Heart right ventricle (tissue), 16 donors: ENCODE measurements at places on chromosomes 5 and 9. TPM values are rescaled to one million over a fixed set of nuclear protein-coding genes. Genes with fewer than 3 reads are reported as not detected.

The PRKACG gene
- not detected for total RNA-seq

DNA sequence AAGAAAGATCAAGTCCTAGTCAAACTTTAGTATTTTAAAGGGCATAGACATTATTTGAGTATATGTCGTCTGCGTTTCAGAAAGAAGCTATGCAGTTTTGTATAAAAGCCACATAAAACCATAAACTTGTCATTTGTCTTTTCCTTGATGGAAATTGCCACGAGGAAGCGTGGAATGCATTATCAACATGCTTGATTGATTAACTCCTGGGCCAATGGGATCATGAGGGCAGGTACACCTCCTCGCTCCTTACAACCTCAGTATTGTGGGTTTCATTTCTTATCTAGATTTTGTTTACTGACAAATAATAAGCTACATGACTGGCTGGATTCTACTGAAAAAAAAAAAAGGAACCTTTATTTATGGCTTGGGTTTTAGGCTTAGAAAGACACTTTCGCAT is 122.5 kb upstream of the RFX3 start:
- no peaks in the 10 kb centered on the region for H3K36me3 ChIP-seq
- no peak for DNase-seq
- no peaks in the 10 kb centered on the region for H3K4me1 ChIP-seq
- no peak overlapping the region for H3K27ac ChIP-seq
- no peak overlapping the region for H3K4me3 ChIP-seq
- no peaks in the 10 kb centered on the region for H3K27me3 ChIP-seq

The FBN2 gene
- 26.3 TPM for total RNA-seq

DNA sequence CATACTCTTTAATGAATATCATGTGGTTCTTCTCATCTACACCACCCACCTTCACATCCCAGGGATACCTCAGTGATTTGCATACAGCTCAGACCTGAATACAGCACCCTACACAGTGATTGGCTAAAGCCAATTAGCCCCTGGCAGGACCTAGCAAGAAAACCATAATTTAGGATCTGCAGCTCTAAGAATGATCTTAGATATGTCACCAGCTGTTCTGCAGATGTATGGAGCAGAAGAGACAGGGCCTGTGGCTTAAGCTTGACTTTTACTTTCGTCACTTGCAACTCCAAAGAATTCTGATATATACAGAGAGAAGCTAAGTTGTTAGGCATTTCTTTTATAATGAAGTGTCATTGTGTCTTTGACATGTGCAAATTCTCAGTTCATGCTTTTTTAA is 483.2 kb upstream of the C9orf72 start:
- H3K36me3 ChIP-seq: no peaks in the 10 kb centered on the region
- no peaks in the 10 kb centered on the region for H3K4me1 ChIP-seq
- H3K27me3 ChIP-seq: no peaks in the 10 kb centered on the region
- H3K27ac ChIP-seq: no peak overlapping the region

- peaks cover 7% of the 10 kb centered on the region for H3K4me1 ChIP-seq
- H3K27ac ChIP-seq: peak overlapping the region; percentile 25
- peaks cover 21% of the 10 kb centered on the region for H3K36me3 ChIP-seq
- H3K4me3 ChIP-seq: no peak overlapping the region
Measured at GRCh38 chr9:94108584-94108983, 24.3 kb downstream of the PTPDC1 start.

The CCNI2 gene
- 0.09 TPM for total RNA-seq

- H3K4me3 ChIP-seq: no peak overlapping the region
- H3K4me1 ChIP-seq: no peaks in the 10 kb centered on the region
- DNase-seq: no peak
- H3K27me3 ChIP-seq: no peaks in the 10 kb centered on the region
- H3K36me3 ChIP-seq: no peaks in the 10 kb centered on the region
Measured at GRCh38 chr5:145760660-145761059, 74.5 kb downstream of the PRELID2 start.

GRCh38 chr5:94540856-94541494 is 77.4 kb downstream of the KIAA0825 start:
- H3K27ac ChIP-seq: no peak overlapping the region
- DNase-seq: no peak
- no peaks in the 10 kb centered on the region for H3K36me3 ChIP-seq
- H3K27me3 ChIP-seq: no peaks in the 10 kb centered on the region
- no peaks in the 10 kb centered on the region for H3K4me1 ChIP-seq

GRCh38 chr9:120922404-120923195 is 4.0 kb downstream of the TRAF1 start:
- H3K27ac ChIP-seq: peak overlapping the region; percentile 50
- no peaks in the 10 kb centered on the region for H3K27me3 ChIP-seq
- H3K36me3 ChIP-seq: no peaks in the 10 kb centered on the region
- H3K4me1 ChIP-seq: peaks cover 30% of the 10 kb centered on the region
- H3K4me3 ChIP-seq: no peak overlapping the region
- DNase-seq: no peak

The CDC25C gene
- total RNA-seq: not detected

The STPG3 gene
- not detected for total RNA-seq

- H3K4me1 ChIP-seq: peaks cover 26% of the 10 kb centered on the region
- H3K27ac ChIP-seq: no peak overlapping the region
- DNase-seq: no peak
- no peaks in the 10 kb centered on the region for H3K36me3 ChIP-seq
Measured at GRCh38 chr9:132245465-132245864, 83.6 kb downstream of the NTNG2 start.

The PCDHB8 gene
- 2.2 TPM for total RNA-seq

GRCh38 chr9:37410969-37411785 is 11.3 kb upstream of the GRHPR start:
- H3K4me3 ChIP-seq: no peak overlapping the region
- DNase-seq: no peak

The IL13 gene
- not detected for total RNA-seq

DNA sequence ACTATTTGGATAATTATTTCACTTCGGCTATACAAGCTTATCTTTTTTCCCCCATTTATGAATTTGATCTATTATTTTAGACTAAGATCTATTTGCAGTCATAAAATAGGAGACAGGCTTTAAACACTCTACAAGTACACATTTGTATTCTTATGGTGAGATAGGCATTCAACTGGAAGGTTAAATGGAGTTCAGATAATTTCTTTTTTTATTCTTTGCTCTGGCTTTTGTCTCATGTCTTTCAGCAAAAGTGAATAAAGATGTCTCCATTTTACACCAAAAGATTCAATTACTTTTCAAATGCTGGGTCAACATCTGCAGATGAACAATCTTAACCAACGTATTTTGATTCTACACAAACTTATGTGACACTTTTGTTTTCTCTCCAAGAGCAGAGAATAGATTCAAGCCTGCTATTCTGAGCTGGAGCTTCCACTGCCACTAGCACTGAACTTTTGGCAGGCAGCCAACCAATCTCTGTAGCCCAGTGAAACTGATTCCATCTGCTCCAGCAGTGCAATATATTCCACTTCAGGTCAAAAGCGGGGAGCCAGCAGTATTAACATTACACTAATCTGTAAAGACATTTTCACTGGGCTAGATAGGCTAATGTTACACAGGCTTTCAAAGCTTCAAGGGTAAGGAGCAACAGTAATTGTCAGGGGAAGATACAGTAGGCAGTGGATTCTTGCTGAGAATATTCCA is 452.0 kb upstream of the ZNF608 start:
- DNase-seq: peak; percentile 89
- H3K4me1 ChIP-seq: no peaks in the 10 kb centered on the region
- H3K27me3 ChIP-seq: no peaks in the 10 kb centered on the region
- no peak overlapping the region for H3K4me3 ChIP-seq
- H3K36me3 ChIP-seq: no peaks in the 10 kb centered on the region

GRCh38 chr5:22614486-22615094 is 238.6 kb downstream of the CDH12 start:
- no peaks in the 10 kb centered on the region for H3K4me1 ChIP-seq
- no peak for DNase-seq
- no peak overlapping the region for H3K27ac ChIP-seq

The SRA1 gene
- 36.6 TPM for total RNA-seq

The KCNIP1 gene
- 0.33 TPM for total RNA-seq

DNA sequence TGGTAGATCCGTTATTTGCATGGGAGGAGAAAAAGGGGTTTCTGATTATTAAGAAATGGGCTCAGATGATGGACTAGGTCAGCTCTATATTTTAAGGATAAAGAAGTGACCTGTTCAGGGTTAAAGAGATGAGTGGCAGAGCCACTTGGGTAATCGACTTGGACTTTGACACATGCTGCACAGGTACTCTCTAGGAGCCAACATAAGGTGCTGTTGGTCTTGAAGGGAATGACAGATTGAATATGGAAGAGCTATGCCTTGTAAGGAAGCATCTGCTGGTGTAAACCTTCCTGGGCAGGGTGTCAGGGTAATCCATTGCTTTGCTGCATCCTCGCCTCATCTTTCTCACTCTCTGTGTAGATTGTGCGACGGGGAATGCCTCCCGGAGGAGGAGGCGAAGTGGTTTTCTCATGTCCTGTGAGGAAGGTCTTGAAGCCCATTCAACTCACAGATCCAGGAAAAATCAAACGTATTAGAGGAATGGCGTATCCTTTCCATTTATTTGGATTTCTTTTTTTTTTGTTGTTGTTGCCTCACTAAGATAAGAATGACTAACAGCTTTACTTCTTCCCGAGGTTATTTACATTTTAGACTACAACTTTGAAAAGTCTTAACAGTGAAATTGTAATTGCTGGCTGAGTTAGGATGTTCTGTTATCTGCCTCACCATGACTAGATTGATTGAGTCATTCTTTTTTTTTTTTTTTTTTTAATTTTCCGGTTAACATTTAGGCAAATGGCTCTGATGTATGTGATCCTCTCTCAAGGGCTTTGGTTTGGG is 41.2 kb downstream of the RCL1 start:
- H3K27ac ChIP-seq: no peak overlapping the region
- peaks cover 7% of the 10 kb centered on the region for H3K4me1 ChIP-seq
- DNase-seq: no peak
- H3K27me3 ChIP-seq: no peaks in the 10 kb centered on the region
- no peak overlapping the region for H3K4me3 ChIP-seq

- DNase-seq: no peak
- no peak overlapping the region for H3K4me3 ChIP-seq
- no peaks in the 10 kb centered on the region for H3K4me1 ChIP-seq
- no peak overlapping the region for H3K27ac ChIP-seq
- no peaks in the 10 kb centered on the region for H3K36me3 ChIP-seq
Measured at GRCh38 chr5:124554746-124555578, 191.5 kb downstream of the ZNF608 start.

DNA sequence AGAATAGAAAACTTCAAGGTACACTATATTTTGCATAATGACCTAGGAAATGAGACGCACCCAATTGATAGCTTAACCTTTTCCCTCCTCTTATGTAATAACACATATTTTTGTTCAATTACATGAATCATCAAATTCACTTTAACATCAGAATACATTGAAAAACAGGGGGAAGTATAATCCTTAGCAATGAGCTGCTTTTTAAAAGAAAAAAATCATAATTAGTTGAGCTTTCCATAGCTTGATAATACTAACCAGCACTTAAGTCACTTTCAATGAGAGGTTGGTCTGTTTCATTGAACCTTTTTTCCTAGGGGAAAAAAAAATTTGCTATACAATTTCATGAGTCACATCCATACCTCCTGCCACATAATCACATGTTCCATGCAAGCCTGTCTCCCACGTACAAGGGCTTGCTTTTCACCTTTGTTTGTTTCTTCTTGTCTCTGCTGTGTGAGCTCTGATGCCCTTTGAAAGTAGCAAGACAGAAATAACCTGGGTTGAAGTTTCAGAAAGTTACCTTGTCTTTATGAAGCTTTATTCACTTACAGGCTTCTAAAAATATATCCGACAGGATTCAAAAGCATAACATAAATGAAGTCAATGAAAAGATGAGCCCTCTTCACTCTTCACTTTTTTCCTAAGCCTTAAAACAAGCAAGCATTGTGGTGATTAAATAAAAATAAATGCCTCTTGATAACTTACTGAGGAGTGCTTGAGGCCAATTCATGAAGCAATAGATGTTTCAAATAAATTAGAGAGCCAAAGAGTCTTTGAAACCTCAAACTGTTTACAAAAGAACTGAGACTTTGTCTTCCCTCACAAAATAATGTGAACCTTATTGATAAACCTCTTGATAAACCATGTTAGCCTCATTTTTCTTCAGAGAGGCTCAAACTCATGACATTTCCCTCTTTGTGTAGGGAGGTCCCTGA is 108.5 kb downstream of the FEM1C start:
- H3K4me3 ChIP-seq: no peak overlapping the region
- DNase-seq: no peak
- no peaks in the 10 kb centered on the region for H3K27me3 ChIP-seq
- H3K4me1 ChIP-seq: peaks cover 23% of the 10 kb centered on the region
- no peak overlapping the region for H3K27ac ChIP-seq

DNA sequence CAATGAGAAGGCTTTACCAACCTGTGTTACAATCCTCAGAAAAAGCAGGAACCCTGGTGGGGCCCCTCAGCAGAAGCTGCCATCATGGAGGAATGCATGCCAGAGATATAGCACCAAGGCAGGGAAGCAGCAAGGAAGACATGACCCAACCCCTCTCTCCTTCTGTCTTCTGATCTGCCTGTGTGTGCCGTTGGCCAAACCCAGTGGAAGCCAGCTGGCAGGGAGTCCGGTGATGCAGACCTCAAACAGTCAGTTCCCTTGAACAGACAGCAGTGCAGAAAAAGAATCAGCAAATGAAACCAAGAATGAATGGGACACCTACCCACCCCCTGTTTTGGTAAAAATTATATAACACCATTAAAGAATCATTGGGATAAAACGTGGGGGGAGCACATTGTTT is 234.2 kb downstream of the ZNF608 start:
- no peaks in the 10 kb centered on the region for H3K36me3 ChIP-seq
- no peaks in the 10 kb centered on the region for H3K4me1 ChIP-seq
- H3K27me3 ChIP-seq: no peaks in the 10 kb centered on the region
- no peak overlapping the region for H3K4me3 ChIP-seq
- H3K27ac ChIP-seq: no peak overlapping the region
- peak; percentile 19 for DNase-seq

The OMD gene
- 6.2 TPM for total RNA-seq

- H3K4me3 ChIP-seq: no peak overlapping the region
- no peaks in the 10 kb centered on the region for H3K27me3 ChIP-seq
- H3K4me1 ChIP-seq: peaks cover 8% of the 10 kb centered on the region
- no peaks in the 10 kb centered on the region for H3K36me3 ChIP-seq
- no peak overlapping the region for H3K27ac ChIP-seq
- no peak for DNase-seq
Measured at GRCh38 chr5:142015781-142016533, 3.1 kb upstream of the GNPDA1 start.

The GRXCR2 gene
- total RNA-seq: 0.68 TPM

The FGD3 gene
- total RNA-seq: 2.7 TPM

The IFNE gene
- total RNA-seq: not detected

The GRM6 gene
- not detected for total RNA-seq
